ENCODE measurements at places on chromosomes 7 and 10. TPM values are rescaled to one million over a fixed set of nuclear protein-coding genes. Genes with fewer than 3 reads are reported as not detected.

The OR13A1 gene
- not detected for total RNA-seq

The AQP1 gene
- total RNA-seq, result 11.6 TPM

The TYW1B gene
- 2.7 TPM for total RNA-seq

The SLC39A12 gene
- not detected for total RNA-seq

Measured in endothelial cell of umbilical vein (primary cell).